ENCODE measurements at places on chromosomes 13 and 19.

- DNase-seq, result no peak
Observed at GRCh38 chr19:49056101-49056901, 1.2 kb downstream of the CGB7 start.

DNA sequence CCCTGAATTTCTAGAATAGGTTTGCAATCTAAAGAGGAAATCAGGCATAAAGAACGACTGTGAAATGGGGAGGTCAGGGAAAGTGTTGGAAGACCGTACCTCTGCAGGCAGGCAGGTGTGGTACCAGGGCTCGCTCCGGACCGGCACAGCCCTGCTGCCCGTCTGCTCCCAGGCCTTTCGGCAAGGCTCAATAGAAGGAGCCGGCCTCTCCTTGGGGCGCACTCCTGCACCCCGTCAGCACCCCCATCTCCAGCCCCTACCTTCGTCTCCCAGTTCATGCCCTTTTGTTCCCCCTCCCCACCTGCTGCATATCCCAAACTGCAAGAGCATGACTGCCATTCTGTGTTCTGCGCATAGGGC, 139.8 kb upstream of the SOX1 start:
- no peak for DNase-seq

DNA sequence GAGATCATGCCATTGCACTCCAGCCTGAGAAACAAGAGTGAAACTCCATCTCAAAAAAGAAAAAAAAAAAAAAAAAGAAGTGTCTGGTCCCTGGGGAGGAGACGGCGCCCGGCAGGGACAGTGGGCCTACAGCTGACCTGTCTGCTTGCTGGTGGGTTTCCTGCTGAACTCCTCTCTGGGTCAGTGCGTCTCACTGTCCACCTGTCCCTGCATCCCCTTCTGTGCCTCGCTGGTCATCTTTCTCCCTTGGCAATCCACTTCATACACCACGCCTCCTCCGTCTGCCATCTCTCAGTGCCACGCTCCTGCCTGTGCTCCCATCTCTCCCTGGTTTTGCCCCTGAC, 63.4 kb downstream of the ACSBG2 start:
- no peak for DNase-seq

DNA sequence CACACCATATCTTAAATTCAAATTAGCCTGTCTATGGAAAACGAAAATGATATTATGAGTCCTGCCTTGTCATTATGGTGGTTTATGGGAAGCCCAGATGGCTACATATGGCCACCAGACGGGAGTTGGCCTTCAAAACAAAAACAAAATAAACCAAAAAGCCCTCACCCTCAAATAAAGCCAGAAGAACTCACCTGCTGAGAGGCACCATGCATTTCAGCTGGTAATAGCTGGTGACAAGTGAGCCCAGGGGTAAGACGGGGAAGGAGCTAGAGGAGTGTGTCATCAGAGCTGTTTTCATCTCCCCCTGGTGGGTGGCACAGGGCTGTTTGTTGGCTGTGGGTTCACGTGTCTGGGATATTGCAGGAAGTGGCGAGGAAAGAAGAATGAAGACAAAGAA, 152.9 kb downstream of the EFNB2 start:
- no peak for DNase-seq

GRCh38 chr13:110290826-110291225, 16.1 kb downstream of the COL4A1 start:
- no peak for DNase-seq

DNA sequence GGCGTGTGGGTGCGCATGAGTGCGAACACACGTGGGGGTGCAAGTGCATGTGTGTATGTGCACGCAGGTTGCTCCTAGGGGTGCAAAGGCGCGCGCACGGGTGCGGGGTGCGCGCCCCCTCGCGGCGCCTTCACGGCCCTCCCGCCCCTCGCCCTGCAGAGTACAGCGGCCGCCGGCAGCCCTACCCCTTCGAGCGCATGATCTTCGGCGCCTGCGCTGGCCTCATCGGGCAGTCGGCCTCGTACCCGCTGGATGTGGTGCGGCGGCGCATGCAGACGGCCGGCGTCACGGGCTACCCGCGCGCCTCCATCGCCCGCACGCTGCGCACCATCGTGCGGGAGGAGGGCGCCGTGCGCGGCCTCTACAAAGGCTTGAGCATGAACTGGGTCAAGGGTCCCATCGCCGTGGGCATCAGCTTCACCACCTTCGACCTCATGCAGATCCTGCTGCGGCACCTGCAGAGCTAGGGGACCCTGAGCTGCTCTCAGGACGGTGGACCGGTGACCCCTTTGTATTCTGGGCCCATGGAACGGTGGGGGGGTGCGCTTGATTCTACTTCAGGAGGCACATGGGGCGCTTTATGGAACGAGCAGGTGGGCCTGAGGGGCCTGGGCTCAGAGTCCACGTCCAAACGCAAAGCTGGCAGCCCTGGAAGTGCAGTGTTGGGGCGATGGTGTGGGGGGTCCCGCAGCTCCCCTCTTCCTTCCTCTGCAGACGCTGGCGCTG, 27.7 kb downstream of the TMEM161A start:
- DNase-seq, result no peak

- no peak for DNase-seq
Observed at GRCh38 chr13:22061371-22061805, 390.5 kb downstream of the FGF9 start.

DNA sequence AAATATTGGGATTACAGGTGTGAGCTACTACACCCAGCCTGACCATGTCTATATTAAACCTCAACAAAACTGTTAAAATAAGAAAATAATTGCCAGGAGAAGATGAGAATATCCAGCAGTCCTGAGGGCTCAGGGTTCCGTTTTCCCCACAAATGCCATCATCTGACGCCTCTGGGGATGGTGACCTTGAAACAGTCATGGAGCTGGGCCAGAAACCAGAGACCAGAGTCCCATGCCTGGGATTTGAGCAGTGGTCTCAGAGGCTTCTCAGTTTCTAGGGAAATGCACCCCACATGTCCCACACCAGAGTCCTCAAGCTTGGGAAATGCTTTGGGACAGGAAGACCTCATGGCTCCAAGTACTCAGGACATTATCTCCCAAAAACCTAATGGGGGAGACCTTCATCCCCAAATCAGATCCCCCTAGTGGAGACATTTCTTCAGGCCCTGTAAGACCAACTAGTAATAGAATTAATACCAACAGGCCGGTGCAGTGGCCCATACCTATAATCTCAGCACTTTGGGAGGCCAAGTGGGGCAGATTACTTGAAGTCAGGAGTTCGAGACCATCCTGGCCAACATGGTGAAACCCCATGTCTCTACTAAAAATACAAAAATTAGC, 2.9 kb upstream of the MAP1S start:
- no peak for DNase-seq

DNA sequence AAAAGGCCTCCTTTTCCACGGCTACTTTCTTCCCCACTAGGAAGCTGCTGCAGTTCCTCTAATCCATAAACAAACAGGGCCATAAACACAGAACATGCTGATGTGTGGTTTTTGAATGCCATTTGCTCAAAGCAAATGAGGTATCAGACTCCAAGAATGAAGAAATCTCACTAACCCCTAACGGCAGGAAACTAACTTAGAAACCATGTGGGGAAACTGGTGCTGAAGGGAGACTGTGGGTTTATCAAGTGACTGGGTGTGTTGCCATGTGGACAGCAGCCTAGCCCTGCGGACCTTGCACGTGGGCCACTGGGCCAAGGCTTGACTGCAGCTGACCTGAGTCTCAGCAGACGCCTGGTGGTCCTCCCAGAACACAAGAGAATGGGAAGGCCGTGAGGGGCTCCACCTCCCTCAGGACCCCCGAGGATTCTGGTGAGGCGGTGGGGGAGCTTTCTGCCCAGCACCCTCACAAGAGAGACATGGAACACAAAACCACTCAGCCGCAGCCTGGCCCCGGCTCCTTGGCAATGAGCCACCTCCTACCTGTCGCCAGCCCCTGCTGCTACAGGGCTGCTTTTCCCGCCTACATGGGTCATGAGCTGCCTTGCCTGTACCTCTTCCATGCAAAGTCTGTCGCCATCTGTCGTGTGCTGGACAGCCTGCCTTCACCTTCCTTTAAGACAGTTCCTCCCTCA, 10.6 kb downstream of the SLC15A1 start:
- DNase-seq, result no peak

DNA sequence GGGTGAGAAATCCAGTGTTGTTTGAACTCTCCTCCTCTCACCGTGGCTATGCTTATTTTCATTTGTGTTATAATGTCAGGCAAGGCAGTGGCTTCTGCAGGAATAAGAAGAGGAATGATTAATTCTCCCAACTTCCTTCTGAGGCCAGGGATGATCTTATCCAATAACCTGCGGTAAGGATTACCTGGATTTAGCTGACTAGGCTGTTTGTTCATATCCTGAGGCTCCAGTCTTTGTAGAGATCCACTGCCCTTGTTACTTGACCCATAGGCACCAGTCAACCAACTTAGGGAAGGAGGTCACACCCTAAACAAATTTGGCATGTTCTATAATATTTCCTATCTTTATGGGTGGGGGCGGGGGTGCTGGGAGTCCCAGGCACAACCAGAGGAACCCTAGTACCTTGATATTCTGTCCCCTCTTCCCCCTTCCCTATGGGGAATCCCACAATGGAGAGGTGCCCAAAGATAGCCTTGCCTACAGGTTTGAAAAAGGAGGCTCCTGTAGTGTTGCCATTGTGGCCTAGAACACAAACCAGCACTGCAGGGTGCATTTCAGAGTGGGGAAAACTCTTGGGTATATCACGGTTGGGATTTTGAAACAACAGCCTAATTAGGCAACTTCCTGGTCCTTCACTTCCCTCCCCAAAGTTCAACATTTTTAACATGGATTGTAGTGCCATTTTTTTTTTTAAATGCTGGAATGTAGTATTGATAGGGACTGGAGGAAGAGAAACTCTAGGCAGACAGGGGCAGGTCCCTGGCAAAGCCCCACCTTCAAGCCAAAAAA, 977.5 kb upstream of the SPRY2 start:
- no peak for DNase-seq

DNA sequence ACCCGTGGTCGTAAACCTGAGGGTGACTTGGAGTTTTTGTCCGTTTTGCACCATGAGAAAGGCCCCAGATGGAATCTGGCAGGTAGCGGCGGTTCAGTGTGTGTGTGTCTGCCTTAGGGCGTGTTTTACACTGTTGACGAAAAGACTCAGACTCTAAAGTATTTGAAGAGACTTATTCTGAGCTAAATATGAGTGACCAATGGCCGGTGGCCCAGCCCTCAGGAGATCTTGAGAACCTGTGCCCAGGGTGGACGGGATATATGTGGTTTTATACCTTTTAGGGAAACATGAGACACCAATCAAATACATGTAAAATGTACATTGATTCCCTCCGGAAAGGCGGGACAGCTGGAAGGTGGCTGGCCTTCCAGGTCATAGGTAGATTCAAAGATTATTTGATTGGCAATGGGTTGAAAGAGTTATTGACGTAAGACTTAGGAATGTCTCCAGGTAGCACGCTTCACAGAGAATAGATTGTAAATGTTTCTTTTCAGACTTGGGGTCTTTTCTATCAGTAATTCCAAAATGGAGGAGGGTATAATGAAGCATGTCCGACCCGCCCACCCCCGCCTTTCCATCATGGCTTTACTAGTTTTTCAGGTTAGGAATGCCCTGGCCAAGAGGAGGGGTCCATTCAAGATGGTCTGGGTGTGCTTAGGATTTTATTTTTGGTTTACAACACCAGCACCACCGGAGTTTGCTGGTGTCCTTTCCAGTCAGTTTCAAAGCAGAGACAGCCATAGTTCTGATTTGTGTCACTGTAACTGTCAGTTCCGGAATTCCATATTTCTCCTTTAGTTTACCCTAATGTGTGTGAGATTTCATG, 1.0 kb upstream of the ZNF529 start:
- no peak for DNase-seq

GRCh38 chr19:56080669-56081401, 40.3 kb downstream of the ZNF787 start:
- DNase-seq, result peak; percentile 58

GRCh38 chr13:84433024-84433423, 550.8 kb upstream of the SLITRK1 start:
- DNase-seq, result no peak

- DNase-seq, result no peak
Observed at GRCh38 chr19:38185562-38185961, 38.5 kb downstream of the DPF1 start.

GRCh38 chr13:44084146-44084545, 204.4 kb downstream of the LACC1 start:
- DNase-seq, result no peak

GRCh38 chr13:99980201-99980823, 1.3 kb upstream of the ZIC2 start:
- no peak for DNase-seq

- no peak for DNase-seq
Observed at GRCh38 chr13:30371649-30372265, 50.5 kb upstream of the UBE2L5 start.

- DNase-seq, result no peak
Observed at GRCh38 chr19:10887616-10888367, 16.4 kb downstream of the CARM1 start.

DNA sequence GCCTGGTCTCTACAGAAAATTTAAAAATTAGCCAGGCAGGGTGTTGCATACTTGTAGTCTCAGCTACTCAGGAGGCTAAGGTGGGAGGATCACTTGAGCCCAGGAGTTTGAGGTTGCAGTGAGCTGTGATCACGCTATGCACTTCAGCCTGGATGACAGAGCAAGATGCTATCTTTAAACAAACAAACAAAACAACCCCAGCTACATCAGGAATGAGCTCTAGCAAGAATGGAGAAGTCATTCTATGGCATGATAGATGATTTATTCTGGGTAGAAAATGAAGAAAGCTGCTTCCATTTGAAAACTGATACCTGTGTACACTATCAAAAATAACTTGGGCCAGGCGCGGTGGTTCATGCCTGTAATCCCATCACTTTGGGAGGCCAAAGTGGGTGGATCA, 15.8 kb upstream of the SHISA2 start:
- no peak for DNase-seq

DNA sequence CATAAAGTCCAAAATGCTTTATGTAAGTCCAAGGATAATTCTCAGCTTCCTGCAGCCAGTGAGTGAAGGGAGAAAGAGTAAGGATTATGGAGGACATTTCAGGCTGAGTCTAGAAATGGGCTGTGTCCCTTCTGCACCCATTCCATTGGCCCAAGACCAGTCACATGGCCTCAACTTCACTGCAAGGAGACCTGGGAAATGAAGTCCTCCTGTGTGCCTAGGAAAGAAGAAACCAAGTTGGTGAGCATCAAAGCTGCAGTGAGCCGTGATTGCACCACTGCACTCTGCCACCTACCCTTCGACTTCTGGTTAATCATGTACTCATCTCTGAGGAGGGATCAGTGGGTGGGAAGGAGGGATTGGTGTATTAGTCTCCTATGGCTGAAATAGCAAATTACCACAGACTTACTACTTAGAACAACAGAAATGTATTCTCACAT, 3.6 kb upstream of the CD37 start:
- DNase-seq, result no peak

DNA sequence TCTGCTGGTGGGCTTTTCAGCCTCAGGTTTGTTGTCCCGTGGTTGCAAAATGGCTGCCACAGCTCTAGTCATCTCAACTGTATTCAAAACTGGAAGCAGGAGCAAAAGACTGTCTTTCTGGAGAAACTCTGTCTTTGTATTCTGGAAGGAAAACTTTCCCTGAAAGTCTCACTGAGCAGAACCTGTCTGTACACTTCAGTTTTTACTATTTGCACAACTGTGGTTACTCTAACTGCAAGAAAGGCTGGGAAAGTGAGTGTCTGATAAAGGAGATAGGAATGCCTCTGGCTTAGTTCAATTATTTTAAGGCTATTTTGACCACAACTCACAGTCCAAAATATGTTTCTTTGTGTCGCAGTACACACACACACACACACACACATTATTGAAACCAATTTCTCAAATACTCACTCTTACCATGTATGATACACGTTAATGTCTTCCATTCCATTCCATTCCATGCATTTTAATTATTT, 49.7 kb upstream of the EHD2 start:
- DNase-seq, result no peak

Data from left renal cortex interstitium (tissue), 4 donors.